ENCODE measurements at places on chromosomes 13 and 19.

- no peak for DNase-seq
These were observed 216.2 kb downstream of the IRS2 start for GRCh38 chr13:109569958-109570711.

GRCh38 chr13:106702505-106702904, 134.6 kb upstream of the ARGLU1 start:
- no peak for DNase-seq

- DNase-seq, result peak; percentile 40
These were observed 16.2 kb downstream of the CCDC97 start for GRCh38 chr19:41325947-41326706.

- no peak for DNase-seq
These were observed 964 bp downstream of the PCDH17 start for GRCh38 chr13:57632276-57633140.

DNA sequence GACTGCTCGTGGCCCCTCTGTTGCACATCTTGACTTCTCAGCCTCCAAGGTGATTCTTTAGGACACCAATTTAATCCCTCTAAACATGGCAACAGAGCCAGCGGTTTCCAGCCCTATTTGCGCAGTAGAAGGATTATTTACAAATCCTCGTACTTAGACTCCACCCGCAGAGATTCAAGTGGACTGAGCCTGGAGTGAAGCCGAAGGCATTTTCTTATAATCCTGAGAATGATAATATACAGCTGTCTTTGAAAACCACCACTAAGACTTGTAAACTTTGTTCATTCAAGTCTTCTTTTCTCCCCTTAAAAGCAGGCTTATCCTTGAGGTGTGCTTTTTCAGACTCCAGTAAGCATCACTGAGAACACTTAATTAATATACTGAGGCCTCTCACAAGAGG, 4.8 kb upstream of the DPRX start:
- DNase-seq, result no peak

GRCh38 chr13:48726711-48727110, 73.0 kb downstream of the CYSLTR2 start:
- DNase-seq, result peak; percentile 80

GRCh38 chr13:75129331-75129730, 352.6 kb downstream of the TBC1D4 start:
- DNase-seq, result no peak

GRCh38 chr13:47277774-47278173, 380.9 kb upstream of the HTR2A start:
- DNase-seq, result no peak

- no peak for DNase-seq
These were observed 6.7 kb downstream of the VAV1 start for GRCh38 chr19:6779206-6779605.
